ENCODE measurements at places on chromosomes 1 and 21. TPM values are rescaled to one million over a fixed set of nuclear protein-coding genes. Genes with fewer than 3 reads are reported as not detected.

Gene CYP4X1
- not detected for total RNA-seq

Gene PKLR
- total RNA-seq, result not detected

Gene GABPB2
- 9.3 TPM for total RNA-seq

Gene SELL
- total RNA-seq, result not detected

Gene ABCD3
- total RNA-seq, result 64.6 TPM

Gene CCDC30
- total RNA-seq, result 0.13 TPM

Gene ZRANB2
- 42.4 TPM for total RNA-seq

Gene VHLL
- not detected for total RNA-seq

Gene ERI3
- 64.6 TPM for total RNA-seq

DNA sequence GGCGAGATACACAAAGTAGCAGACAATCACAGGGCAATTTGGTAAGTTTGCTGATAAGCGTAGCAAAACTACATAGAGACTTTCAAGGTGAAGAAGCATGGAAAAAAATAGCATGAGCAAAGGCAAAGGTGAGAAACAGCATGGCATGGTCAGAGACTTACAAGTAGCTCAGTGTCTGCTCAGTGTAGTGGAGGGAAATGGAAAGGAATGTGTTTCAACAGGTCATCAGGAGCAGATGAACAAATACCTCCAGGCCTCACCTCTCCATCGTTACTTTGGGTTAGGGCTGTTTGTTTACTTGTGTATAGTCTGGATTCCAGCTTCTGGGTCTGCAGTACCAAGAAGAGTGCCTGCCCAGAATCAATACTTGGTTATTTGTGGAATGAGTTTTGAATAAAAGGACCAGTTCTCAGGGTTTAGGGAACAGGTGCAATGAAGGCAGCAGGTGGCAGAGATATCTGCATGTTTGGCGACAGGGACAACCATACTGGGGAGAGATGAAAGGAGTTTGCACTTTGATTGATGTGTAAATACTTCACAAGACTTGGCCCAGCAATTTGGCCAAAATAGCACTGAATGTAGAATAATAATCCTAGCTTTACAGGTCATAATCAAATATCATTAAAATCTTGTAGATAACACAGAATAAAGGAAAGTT lies 97.0 kb upstream of the FGGY start:
- DNase-seq, result no peak

DNA sequence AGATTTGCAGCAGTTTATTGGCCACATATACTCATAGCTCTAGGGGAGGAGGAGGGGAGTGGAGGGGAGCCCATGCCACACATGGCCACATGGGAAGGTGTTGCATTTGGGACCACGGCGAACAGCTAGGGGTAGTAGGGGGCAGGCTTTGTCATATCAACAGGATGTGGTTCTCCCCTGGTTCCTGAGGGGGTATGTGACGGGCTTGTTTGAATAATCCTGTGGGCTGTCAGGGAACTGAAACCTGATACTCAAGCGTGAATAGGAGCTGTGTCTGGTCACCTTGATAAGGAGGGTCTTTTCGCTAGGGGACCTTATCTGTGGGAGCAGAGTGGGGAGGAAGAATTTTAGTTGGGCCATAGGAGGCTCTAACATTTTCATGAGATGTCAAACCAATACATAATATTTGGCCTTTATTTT lies 264.7 kb downstream of the CTH start:
- no peak for DNase-seq

GRCh38 chr1:35585281-35585680 lies 12.2 kb downstream of the TFAP2E start:
- no peak for DNase-seq

- no peak for DNase-seq
Observed at GRCh38 chr1:29222686-29223085, 8.0 kb downstream of the MECR start.

- no peak for DNase-seq
Observed at GRCh38 chr1:3521426-3521825, 67.0 kb downstream of the ARHGEF16 start.

GRCh38 chr1:14136152-14136763 lies 436.3 kb downstream of the PRDM2 start:
- DNase-seq, result no peak

- DNase-seq, result no peak
Observed at GRCh38 chr1:211639475-211640300, 35.7 kb downstream of the NEK2 start.

GRCh38 chr21:37855271-37855646 lies 61.0 kb downstream of the KCNJ6 start:
- no peak for DNase-seq

- no peak for DNase-seq
Observed at GRCh38 chr1:3463891-3464648, 9.6 kb downstream of the ARHGEF16 start.

- no peak for DNase-seq
Observed at GRCh38 chr1:89966656-89967055, 28.3 kb upstream of the ZNF326 start.

GRCh38 chr1:212587016-212587887 lies 21.3 kb upstream of the ATF3 start:
- no peak for DNase-seq

- DNase-seq, result no peak
Observed at GRCh38 chr1:174902531-174903099, 97.1 kb upstream of the CACYBP start.

- DNase-seq, result no peak
Observed at GRCh38 chr21:46039891-46040660, 57.8 kb upstream of the COL6A2 start.

GRCh38 chr1:231550448-231550781 lies 21.9 kb downstream of the TSNAX start:
- no peak for DNase-seq

DNA sequence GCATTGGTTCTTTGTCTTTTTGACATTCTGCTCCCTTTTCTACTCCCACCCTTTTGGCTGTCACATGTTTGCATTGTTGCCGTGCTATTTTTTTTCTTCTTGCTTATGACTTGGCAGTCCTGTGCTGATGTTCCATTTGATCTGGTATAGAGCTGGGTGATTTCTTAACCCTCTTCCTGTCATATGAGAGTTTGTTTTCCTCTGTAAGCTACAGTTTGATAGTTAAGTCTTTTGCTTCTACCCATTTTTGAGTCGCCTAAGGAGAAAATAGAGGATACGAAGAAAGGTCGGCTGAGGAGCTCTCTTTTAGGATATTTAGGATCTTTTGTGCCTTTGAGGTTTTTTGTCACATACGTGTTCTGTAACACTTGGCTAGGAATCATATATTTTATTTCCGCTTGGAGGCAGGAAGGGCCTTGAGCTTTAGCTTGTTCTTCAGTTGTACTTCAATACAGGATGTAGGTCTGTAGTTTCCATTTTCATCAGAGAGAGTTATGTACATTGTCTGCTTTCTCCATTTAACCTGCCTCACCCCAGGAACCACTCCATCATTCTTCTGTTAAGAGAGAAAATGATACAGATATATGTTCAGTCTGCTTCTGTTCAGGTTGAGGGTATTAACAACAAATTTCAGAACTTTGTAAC lies 150.7 kb downstream of the BACH1 start:
- DNase-seq, result no peak

- no peak for DNase-seq
Observed at GRCh38 chr21:21730512-21730911, 732.3 kb downstream of the NCAM2 start.

DNA sequence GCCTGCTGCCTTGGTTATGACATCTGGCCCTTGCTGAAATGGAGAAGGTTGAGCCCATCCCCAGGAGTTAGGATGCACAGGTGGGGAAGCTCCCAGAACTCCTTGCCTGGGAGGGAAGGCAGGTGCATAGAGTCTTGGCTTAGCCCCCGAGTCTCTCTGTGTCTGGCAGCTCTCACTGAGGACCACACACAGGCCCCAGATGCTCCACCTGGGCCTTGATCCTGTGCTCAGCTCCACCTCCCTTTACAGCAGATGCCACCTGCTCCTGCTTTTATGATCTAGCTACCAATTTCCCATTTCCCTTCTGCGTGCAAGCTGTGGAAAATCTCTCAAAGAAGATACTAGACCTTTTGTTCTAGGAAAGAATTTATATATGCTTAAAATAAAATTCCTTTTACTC lies 28.8 kb upstream of the KCNJ6 start:
- no peak for DNase-seq

- DNase-seq, result no peak
Observed at GRCh38 chr1:42399315-42400100, 18.9 kb downstream of the RIMKLA start.

- DNase-seq, result no peak
Observed at GRCh38 chr1:65260851-65261473, 48.4 kb upstream of the DNAJC6 start.

- DNase-seq, result no peak
Observed at GRCh38 chr1:37822906-37823815, 15.2 kb upstream of the YRDC start.

DNA sequence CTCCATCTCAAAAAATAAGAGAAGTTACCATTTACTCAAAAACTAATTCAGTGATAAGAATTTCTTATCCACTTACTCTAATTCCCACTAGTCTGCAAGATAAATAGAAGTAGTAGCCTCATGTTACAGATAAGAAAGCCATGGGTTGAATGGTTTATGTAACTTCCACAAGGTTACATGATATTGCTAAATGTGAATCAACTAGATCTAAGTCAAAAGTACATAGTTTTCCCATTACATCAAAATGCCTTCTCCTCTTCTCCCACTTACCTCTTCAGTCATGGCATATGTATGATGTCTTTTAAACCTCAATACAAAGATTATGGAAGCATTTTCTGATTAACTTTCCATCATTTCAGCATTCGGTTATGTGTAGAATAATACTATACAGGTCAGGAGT lies 108.5 kb downstream of the ASH1L start:
- DNase-seq, result no peak

DNA sequence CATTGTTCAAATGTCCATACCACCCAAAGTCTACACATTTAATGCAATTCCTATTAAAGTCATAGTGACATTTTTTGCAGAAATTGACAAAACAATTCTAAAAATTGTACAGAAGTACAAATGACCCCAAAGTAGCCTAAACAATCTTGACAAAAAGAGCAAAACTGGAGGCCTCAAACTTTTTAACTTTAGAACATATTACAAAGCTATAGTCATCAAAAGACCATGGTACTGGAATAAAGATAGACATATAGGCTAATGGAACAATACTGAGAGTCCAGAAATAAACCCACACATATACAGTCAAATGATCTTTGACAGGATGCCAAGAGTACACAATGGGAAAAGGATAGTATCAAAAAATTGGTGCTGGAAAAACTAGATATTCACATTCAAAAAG lies 213.2 kb upstream of the SAMSN1 start:
- DNase-seq, result no peak

GRCh38 chr1:45987204-45987603 lies 145.2 kb downstream of the PIK3R3 start:
- no peak for DNase-seq

GRCh38 chr1:65762081-65762862 lies 30.4 kb upstream of the PDE4B start:
- DNase-seq, result no peak

DNA sequence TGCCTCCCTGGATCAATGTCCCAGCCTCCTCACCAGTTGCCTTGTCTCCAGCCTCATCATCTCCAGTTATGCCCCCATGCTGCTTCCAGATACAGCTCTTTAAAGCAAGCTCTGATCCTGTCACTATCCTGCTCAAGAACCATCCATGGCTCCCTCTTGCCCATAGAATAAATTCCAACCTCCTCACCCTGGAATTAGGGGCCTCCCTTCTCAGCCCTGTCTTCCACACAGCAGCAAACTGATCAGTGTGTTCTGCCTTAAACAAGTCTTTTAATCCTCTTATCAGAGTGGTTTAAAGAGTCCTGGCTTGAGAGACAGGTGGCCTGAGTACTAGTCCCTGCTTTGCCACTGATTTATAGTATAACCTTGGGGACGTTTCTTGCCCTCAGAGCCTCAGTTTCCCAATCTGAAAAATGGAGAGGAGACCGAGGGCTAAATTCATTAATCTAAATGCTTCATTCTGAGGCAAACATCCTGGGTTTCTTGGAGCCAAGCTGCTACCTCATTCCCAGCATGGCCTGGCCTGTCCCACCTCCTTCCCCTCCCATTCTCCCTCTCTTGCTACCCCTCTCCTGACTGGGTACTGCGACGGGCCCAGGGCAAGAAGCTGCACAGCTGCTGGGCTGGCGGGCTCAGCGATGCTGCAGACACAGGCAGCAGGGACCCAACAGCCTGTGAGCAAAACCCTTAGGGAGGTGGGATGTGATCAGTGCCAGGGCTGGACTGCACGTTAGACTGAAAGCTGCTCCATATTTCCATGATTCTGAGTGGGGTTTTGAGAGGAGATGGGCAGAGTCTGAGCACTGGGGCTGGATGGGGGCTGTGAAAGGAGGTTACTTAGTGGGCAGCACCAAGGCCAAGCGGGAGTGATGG lies 221.4 kb downstream of the PTPRU start:
- DNase-seq, result no peak

DNA sequence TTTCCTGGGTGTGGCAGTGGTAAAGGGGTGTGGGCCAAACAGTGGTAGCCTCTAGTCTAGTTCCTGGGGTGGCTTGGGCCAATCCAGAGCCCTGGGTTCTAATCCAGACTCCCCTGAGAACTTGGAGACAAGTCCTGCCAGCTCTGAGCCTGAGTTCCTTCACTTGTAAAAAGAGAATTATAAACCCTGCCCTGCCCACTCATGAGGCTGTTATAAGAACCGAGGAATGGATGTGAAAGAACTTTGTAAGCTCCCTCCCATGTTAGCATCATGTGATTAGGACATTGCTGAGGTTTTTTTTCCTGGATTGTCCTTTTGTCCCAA lies 131.0 kb downstream of the RRAGC start:
- DNase-seq, result no peak
